Muscle of back (tissue), 13 donors: ENCODE measurements at places on chromosomes 6 and 20.
A peak's percentile ranks its signal among the peaks of the same experiment; 100 is the strongest.

- no peak for DNase-seq
Measured at GRCh38 chr20:4961746-4962145, 39.6 kb downstream of the SLC23A2 start.

DNA sequence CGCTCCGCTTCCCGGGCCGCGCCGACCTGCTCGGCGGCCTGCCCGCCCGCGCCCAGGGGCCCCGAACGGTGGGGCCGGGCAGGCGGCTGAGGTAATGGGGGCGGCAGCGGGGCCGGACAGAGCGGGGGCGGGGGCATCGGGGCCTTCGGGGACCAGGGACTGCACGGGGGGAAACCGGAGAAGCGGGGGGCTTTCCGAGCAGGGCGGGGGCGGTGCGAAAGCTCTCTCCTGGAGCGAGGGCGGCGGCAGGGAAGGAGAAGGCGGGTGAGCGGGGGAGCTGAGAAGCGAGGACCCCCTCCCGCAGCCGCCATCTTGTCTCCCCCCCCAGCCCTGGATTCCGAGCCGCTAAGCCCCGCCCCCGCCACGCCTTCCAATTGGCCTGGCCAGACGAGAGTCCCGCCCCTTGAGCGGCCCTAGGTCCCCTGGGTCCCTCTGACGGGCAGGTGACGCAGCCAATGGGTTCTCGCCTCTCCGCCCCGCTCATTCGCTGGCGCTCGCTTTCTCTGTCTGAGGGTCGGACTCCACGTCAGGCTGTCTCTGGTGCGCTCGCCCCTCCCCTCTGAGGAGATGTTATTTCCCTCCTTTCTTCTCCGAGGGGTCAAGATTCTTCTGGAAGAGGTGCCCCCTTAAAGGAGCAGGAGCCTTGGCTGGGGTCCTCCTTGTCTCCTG is 470 bp downstream of the BRPF3 start:
- peak; percentile 97 for DNase-seq

DNA sequence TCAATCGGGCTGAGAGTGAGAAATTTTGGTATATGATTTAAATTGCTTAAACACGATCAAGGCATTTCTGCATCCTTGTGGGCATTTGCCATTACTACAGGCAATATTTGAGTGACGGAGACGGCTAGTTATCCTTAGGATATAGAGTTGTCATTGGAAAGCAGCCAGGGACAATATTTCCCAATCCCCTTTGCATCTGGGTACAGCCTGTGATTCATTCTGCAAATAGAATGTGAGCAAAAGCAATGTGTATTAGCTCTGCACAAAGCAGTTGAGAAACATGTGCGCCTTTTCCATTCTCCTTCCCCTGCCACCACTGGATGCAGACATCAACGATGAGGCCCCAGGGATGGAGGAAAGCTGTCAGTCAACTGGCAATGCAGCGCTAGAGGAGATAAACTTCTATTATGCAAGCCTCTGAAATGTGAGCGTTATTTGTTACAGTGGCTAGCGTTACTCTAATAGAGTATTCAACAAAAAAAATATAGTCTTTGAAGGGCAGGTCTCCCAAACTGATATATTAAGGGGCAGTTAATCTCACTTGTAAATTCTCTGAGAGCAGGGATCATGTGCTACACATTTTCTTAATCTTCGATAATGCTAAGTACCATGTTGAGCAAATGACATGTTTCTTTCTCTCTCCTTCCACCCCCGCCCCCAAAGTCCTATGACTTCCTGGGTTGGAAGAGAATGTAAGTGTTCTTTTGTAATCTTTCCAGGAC is 37.1 kb upstream of the NCOA3 start:
- peak; percentile 63 for DNase-seq

DNA sequence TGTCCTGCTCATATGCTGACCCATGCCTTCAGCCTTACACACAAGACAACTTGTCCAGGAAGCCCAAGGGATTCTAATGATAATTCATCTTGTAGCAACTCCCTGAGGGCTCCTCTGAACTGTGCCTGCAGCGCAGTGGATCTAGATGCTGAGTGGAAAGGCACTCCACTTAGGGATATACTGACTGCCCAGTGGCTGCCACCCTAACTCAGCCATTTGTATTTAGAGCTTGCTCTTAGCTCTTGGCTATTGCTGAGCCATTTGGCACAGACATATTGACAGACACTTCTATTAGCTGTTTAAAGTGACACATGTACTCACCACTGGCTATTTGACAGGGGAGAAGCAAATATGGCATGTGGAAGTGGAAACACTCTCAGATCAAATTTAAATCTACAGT is 278.3 kb upstream of the SGK1 start:
- no peak for DNase-seq

GRCh38 chr20:52823303-52823702 is 148.9 kb upstream of the TSHZ2 start:
- DNase-seq, result no peak

DNA sequence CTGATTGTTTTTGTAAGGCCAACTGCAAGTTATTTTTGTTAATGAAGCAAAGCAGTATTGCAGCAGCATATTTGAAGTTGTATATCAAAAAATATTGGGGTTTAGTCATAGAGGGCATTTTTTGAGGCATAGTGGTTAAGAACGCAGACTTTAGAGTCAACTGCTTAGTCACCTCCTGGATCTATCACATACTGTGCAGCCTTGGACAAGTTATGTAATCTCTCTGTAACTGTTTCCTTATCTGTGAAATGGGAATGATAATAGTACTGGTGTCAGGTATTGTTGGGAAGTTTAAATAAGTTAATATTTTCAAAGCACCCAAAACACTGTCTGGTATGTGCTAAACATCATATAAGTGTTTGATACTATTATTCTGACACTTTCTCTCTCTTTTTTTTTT is 27.2 kb upstream of the EFHC1 start:
- DNase-seq, result no peak

- DNase-seq, result no peak
Measured at GRCh38 chr6:51414361-51414760, 595.7 kb downstream of the TFAP2B start.

- no peak for DNase-seq
Measured at GRCh38 chr6:1901556-1901955, 291.8 kb downstream of the FOXC1 start.

DNA sequence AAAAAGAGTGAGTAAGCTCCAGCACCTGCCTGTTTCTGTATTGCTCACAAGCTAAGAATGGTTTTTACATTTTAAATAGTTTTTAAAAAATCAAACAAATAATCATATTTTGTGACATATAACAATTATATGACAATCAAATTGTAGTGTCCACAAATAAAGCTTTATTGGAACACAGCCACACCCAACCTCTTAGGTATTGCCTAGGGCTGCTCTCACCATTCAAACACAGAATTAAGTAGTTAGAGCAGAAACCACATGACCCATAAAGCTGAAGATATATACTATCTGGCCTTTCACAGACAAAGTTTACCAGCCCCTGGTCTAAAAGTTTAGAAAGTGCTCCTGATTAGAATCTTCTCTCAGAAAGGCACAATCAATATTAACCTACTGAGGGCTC is 11.2 kb downstream of the TNFRSF21 start:
- DNase-seq, result no peak
